ENCODE measurements at places on chromosomes 4 and X.

GRCh38 chr4:188444500-188444899 is 305.3 kb downstream of the TRIML1 start:
- DNase-seq: no peak

DNA sequence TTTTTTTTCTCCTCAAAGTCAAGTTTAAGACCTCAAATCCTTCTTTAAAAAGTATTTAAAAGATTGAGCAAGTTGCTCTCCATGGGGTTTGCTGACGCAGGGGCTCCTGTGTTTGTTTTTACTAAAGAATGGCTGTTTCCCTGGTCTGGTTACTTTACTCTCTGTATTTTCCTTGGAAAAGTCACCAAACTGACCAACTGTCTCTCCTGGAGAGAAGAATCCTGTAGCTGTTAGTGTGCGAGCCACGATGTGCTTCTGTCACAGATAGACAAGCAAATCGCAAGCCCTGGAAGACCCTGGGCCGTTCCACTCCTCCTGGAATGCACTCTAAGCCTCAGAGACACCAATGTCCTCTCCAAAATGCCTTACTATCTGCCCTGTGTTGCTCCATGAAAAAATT is 212.1 kb downstream of the CHIC2 start:
- DNase-seq: no peak

- no peak for DNase-seq
Observed at GRCh38 chrX:97876697-97877407, 993.1 kb downstream of the RPA4 start.

DNA sequence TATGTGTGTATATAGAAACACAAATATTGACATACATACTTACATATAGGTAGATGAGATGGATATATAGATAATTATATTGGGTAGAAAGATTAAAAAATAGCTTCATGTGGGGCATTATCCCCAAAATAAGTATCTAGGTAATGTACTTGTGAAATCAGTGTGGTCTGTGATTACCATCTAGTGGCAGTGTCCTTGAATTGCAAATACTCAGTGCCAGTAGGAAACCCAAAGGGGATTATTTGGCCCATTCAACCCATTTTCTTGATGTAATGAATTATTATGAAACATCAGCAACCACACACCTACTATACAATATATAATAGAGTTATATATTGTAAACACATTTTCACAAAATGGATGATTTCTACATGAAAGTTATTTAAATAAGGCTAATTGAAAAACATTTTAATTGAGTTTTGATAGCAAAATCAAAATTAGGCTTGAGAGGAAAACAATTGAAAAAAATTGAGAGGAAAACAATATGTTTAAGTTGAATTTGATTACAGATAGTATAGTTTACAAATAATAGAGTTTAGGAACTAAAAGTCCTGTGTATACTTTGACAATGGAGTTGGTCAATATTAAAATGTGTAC is 389.4 kb downstream of the GALNTL6 start:
- DNase-seq: peak; percentile 1

GRCh38 chr4:154184238-154184637 is 307.4 kb downstream of the DCHS2 start:
- no peak for DNase-seq

- DNase-seq: no peak
Observed at GRCh38 chrX:13898083-13898482, 81.2 kb upstream of the GPM6B start.

DNA sequence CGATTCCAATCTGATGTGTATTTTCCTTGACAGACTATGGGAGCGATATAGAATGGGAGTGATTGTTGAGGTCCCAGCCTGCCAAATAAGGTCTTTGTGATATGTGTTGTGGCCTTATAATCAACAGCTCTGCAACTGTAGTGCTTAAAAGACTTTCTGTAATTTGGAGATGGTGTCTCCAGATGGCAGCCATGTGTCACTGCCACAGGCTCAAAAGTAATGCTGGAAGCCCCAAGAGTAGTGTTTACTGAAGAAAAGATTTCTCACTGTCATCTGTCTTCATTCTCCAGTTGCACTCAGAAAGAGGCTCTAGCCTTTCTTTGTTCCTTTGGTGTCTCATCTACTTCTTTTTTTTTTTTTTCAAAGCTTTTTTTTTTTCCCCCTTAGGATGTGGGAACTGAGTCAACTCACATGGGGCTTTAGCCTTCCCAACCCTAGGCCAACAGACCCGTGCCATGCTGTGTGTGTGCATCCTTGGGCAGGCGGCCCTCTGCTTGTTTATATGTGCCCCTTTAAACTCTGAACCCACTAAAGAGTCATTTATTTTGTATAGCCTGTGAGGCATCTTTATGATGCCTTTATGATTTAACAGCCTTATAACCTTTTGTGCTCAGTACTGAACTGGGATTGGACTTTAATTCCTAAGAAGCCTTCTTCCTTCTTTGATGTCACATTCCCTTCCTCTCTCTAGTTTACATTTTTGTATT is 15.6 kb downstream of the SRPX2 start:
- no peak for DNase-seq

GRCh38 chrX:48086082-48086481 is 14.6 kb upstream of the ZNF630 start:
- no peak for DNase-seq

DNA sequence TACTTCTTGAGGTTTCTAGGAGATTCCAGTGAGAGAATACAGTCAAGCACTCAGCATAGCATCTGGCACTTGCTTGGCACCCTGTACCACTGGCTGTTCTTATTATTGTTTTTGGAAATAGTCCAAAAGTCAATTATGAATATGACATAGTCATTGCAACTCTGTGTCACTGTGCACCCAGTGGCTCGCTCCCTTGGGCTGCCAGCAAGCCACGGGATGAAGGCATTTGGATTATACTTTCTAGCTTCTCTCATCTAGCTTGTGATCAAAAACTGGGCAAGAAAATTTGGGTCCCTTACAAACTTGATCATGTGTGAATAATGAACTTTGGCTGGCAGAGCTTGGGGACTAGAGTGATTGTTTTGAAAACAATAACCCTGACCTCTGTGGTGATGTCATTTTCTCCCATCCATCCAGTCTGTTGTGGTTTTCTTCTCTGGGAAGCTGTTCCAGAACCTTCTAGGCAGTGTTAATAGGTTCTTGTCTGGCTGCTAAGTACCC is 32.7 kb upstream of the LIMCH1 start:
- DNase-seq: no peak

DNA sequence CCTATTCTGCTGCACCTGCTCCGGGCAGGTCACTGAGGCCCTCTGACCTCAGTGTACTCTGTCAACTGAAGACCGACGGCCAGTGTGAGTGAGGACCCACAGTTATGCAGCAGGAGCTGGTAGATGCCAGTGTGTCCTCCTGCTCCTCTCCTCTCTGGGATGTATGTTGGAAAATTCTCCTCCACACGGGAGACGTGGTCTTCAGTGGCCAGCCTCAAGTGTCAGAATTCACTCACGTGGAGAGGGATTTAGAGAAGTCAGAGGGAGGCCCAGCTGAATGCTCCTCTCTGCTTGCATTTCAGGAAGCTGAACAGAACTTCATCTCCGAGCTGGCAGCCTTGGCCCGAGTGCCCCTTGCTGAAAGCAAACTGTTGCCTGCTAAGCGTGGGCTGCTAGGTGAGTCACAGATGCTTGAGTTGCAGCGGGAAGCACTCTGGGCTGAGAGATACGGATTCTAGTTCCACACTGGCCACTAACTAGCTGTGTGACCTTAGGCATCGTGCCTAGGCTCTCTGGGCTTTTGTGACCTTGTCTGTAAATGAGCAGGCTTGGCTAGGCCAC is 83.6 kb downstream of the CRMP1 start:
- no peak for DNase-seq
